ENCODE measurements at places on chromosomes 13 and 19.

- DNase-seq: no peak
Observed at GRCh38 chr13:31919971-31920726, 111.4 kb upstream of the FRY start.

DNA sequence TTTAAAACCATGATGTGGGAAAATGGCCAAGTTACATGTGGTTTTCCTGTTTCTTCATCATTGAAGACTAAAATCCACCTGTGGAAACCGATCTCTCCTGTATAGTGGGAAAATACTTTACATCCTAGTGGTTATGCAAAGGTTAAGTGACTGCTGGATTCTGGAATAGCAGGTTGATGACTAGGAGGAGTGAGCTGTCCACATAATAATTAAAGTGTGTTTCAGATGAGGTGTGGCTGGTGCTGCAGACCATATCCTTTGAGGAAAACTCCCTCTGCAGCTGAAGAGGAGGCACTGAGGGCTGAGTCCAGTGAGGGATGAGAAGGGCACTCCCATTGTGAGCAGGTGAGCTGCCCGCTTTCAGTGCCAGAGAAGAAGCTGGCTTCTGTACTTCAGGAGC lies 43.2 kb downstream of the DCLK1 start:
- no peak for DNase-seq

DNA sequence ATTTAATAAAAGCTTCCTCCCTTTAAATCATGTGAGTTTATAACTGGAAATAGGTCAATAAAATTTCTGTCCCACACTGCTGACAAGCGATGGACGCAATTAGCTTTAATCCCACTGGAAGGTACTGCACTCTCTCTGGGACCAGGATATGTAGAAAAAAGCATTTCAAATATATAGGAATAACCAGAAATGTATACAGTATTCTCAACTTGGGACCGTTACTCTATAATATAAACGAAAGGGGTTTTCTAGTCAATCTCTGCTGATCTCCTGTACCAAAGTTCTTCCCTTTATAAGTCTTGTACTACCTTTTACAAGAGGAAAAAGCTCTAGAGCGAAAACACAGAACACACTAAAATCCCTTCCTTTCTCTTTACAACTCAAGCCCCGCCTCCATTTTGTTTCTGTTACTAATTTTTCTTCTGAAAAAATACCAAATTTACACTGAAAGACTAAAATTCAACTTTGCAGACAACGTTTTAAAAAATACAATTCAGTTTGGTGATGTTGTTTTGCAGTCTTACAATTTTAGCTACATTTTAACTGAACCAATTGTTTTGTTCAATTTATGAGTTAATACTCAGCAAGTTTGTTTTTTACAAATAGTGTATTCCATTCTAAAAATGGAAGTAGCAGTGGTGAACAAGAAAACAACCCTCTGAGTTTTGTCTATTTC lies 1.7 kb upstream of the USPL1 start:
- DNase-seq: no peak

DNA sequence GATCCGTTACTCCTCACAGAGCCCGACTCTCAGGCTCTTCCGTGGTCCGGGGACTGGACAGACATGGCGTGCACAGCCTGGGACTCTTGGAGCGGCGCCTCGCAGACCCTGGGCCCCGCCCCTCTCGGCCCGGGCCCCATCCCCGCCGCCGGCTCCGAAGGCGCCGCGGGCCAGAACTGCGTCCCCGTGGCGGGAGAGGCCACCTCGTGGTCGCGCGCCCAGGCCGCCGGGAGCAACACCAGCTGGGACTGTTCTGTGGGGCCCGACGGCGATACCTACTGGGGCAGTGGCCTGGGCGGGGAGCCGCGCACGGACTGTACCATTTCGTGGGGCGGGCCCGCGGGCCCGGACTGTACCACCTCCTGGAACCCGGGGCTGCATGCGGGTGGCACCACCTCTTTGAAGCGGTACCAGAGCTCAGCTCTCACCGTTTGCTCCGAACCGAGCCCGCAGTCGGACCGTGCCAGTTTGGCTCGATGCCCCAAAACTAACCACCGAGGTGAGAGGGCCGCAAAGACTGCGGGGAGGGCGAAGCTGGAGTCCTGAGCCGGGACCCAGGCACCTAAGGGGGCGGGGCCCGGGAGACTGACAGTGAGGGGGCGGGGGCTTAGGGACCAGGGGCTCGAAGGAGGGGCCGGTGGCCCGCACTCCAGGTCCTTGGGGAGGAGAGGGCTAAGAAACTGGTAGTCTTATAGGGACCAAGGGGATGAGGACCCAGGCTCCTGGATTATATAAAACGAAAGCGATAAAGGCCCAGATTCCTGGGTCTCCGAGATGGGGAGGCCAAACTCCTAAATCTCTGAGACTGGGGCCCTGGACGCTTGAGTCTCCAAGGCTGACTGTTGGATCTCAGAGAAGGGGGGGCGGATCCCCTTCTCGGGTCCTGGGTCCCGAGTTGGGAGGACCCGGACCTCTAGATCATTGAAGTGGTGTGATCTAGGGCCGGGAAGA lies 2.0 kb downstream of the ETV2 start:
- peak; percentile 98 for DNase-seq

DNA sequence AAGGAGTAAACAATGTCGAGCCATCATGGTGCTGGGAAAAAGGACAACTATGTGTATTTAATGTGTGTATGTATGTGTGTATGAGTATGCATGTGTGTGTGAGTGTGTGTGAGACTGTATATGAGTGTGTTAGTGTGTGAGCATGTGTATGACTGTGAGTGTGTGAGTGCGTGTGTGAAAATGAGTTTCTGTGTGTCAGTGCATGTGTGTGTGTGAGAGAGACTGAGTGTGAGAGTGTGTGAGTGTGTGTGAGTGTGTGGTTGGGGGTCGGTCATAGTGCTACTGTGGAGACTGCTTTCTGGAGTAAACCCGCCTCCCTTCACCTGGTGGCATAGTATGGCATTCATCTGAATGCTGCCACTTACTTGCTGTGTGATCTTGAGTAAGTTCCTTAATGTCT lies 567.4 kb downstream of the FGF9 start:
- DNase-seq: no peak

GRCh38 chr13:39748961-39749360 lies 93.5 kb downstream of the COG6 start:
- no peak for DNase-seq

DNA sequence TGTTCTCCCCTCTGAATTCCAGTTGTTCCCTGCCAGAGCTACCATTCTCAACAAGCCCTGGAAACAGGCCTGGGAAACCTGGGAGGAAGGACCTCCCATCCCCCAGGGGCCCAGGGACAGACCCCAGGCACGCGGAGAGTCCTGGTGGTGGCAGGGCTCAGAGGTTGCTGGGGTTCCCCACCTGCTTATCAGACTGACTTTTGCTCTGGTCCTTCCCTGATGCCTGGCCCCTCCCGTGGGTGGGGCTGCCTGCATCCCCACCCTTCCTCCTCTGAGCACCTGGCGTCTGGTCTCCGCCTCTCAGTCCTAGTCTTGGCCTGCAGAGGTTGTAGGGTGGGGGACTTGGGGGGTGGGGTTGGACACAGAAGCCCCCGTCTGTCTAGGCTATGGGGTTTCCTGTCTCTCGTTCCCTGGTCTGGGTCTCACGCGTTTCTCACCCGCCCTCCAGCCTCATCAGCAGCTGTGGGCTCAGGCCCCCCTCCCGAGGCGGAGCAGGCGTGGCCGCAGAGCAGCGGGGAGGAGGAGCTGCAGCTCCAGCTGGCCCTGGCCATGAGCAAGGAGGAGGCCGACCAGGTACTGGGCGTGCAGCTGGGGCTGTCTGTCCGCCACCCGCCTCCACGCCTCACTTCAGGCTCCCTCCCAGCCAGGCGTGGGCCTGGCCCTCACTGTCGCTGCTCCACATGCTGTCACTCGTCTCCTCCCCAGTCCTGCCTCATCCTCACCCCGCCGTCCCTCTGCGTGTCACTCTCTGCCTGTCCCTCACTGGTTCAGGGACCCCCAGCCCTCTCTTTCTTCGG lies 13.6 kb downstream of the EPN1 start:
- no peak for DNase-seq

DNA sequence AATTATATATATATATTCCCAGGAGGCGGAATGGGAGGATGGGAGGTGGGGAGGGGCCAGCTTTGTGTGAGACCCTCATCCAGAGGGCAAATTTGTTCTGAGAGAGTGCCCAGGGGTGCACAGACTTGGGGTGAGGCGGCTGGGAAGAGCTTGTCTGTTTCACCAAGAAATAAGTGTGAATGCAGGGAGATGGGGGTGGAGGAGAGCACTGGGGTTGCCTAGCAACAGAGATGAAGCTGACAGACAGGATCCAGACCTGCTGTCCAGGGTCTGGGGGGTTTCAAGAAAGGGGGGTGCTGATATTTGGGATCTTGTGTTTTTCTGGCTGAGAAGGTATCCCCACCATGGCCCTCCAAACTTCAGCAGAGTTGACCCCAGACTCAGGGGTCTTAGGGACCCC lies 18.6 kb upstream of the TNFAIP8L1 start:
- DNase-seq: no peak

DNA sequence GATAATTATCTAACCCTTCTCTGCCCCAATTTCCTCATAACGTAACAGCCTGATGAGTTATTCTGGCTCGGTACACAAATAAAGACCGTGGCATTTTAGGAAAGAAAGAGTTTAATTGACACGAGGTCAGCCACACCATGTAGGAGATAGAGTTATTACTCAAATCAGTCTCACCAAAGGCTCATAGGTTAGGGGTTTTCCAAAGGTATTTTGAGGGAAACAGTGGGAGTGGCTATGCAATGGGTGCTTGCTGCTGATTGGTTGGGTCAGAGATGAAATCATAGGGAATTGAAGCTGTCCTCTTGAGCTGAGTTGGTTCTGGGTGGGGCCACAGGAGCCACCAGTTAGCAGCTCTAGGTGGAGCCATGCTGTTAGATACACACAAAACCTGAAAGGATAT lies 137.5 kb downstream of the FREM2 start:
- DNase-seq: no peak

- DNase-seq: no peak
Observed at GRCh38 chr19:57192077-57192420, 749 bp downstream of the ZNF264 start.

- DNase-seq: no peak
Observed at GRCh38 chr19:30425885-30426838, 54.0 kb downstream of the ZNF536 start.

- no peak for DNase-seq
Observed at GRCh38 chr13:24272452-24273161, 36.8 kb upstream of the C1QTNF9 start.

DNA sequence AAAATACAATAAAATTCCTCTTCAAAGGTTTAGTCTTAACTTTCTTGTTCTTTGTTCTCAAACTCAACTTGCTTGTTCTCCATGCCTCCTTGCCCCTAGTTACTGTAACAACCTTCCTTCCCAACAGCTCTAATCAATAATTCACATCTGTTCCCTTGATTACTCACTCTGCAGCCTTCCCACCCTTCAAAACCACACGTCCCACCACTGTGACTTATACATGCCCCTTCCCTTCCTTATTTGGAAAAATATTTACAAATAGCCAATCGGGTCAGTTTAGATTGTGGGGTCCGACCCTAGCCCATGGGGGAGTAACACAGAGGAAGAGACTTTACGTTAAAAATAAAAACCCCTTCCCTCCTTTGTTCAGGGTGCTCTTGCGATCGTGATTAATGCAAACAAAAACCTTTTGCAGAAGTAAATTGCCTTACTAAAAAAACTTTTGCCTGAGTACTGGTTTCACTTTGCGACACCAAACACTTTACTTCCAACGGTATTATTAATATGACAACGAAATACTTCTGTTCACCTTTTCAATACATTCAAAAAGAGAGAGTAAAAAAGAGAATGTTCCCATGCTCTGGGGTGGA lies 512 bp upstream of the ZNF93 start:
- peak; percentile 13 for DNase-seq
